ENCODE measurements at places on chromosomes 7 and 10.

DNA sequence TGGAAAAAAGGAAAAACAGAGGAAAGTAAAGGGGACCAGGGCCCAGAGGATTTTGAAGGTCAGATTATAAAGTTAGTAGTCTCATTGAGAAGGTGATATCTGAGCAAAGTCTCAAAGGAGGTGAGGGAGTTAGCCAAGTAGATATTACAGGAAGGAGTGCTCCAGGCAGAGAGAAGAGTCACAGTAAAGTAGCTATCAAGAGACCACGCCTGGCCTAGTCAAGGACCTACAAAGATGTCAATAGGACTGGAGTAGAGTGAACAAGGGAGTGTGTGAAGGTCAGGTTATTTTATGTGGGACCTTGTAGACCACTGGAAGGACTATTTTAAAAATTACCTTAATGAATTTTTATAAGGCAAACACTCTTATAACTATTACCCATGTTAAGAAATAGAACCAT is 64.8 kb downstream of the TPST1 start:
- no peak for DNase-seq

GRCh38 chr7:7183061-7183837 is 905 bp downstream of the C1GALT1 start:
- peak; percentile 19 for DNase-seq

DNA sequence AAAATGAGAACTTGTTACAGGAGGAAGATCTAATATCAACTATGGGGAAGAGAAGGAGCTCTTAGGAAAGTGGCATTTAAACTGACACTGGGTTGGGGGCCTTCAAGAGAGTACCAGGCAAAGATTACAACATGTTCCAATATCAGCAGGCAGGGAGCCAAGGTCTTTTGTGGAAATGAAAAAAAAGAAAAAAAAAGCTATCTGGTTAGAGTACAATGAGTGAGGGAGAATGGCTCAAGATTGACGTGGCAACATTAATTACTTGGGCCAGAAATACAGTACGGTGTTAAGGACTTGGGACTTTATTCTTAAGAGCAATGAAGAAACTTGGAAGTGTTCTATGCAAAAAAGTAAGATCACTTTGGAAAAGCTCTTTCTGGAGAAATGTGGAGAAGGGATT is 132.3 kb upstream of the CDK1 start:
- DNase-seq = no peak

DNA sequence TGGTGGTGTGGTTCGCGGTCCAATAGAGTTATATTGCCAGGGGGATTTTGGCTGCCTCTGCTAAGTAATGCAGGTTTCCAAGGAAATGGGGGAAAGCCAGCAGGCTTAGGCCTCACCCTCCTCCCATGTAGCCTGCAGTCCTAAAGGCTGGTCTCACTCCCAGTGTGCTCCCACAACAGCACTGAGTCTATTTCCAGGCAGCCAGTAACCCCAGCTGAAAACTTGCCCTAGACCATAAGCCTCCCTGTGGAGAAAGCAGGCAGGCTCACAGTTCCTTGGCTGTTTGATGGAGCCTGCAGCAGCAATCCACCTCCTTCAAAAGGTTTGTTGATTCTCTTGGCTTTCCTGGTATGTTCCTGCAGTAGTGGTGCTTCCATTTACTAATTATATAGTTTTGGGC is 220.0 kb upstream of the ZNF804B start:
- no peak for DNase-seq

- no peak for DNase-seq
Observed at GRCh38 chr7:129343099-129343700, 91.0 kb upstream of the STRIP2 start.

GRCh38 chr7:100483090-100483721 is 521 bp upstream of the NYAP1 start:
- DNase-seq = peak; percentile 75

DNA sequence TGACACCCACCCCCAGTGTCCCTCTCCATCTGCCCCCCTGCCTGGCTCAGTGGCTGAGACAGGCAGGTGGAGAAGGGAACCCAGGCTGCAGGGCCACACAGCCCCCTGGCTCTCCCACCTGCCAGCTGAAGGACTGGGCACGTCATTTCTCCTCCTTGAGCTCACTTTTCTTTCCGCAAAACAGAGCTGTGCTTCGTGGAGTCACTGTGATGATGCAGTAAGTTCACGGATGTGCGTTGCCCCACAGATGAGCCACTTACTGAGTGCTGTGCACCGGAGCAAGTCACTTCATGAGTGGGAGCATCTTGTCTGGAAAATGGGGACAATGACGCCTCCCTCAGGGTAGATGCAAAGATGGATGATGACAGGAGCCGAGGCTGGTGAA is 2.7 kb downstream of the OPN4 start:
- DNase-seq = no peak

- DNase-seq = no peak
Observed at GRCh38 chr10:124827474-124827873, 25.9 kb downstream of the ABRAXAS2 start.

- DNase-seq = no peak
Observed at GRCh38 chr10:101588879-101589278, 758 bp downstream of the DPCD start.

DNA sequence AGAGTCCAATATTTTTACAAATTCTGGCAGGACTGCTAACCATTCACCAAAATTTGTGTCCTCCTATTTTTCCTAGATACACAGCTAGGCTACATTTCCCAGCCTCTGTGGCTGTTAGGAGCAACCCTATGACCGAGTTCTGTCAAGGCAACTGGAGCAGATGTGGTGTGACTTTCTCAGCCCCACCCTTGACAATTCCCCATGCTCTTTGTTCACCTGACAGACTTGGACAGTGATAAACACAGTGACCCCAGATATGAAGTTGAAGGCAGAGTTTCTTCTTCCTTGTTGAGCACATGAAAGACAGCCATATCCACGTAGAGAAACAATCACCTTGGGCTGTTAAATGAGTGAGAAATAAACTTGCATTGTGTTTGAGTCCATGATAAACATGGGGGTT is 1162.1 kb downstream of the SORCS3 start:
- no peak for DNase-seq

DNA sequence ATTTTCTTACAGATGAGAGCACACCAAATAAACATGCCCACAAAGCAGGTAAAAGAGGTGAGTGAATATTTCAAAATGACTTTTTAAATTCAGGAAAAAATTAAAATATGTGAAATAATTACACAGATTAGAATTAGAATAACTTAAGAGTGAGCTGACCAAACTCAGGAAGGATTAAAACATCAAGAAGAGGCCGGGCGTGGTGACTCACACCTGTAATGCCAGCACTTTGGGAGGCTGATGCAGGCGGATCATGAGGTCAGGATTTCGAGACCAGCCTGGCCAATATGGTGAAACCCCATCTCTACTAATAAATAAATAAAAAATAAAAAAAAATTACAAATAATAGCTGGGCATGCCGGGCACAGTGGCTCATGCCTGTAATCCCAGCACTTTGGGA is 140.1 kb downstream of the REEP3 start:
- no peak for DNase-seq

DNA sequence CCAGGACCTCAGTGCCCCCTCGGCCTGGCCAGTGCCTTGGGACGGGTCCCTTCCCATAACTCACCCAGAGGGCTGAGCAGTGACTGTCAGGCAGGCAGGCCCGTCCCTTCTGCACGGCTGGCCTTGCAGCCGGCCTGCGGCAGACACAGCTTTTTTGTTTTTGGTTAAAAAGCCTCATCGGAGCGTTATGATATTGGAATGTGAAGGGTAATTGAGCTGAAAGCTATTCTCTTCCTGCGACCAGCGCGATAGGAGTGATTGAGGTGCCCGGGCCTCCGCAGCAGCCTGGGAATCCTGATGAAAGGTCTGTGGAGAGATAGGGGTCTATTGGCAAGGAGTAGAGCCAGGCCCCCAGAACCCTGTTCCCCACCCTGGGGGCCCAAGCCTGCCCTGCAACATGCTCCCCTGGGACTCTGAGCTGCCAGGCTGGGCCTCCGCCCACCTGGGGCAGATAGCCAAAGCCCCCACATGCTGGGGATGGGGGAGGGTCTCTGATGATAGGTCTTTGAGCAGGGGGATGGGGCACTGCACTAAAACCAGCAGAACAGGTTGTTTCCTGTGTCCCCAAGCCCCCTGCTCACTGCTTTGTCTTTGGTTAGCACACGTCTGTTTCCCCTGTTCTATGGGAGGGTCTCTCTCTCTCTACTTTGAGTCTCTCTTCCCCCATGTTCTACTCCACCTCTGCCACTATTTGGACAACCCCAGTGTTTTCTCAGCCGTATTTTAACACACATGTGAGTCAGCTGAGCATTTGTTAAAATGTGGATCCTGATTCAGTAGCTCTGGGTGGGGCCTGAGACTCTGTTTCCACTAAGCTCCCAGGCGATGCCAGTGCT is 131.9 kb downstream of the CDH23 start:
- DNase-seq = no peak

DNA sequence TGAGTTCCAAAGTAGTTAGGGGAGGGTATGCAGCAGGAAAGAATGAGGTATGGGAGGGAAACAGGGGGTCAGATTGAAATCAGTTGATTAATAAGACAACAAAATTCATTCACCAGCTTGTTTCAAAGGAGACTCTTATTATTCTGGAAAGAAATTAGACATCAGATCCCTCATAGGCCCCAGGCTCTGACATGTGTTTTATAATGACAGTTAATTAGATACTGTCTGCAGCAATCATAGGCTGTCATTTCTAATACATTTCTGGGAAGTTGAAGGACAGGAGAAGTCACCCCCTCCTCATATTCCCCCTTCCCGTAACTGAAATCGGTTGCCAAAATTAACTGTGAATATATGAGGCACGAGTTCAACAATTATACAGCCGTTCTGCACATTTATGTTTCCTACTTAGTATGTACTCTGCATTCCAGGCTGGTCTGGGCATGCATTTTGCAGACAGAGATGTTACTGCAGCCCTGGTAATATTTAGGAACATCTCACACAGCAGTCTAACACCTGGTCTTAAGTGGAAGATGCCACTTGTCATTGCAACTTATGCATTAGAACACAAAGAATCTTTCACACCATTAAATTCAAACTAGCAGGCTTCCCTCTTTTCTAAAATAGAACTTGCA is 355.2 kb upstream of the LRGUK start:
- DNase-seq = no peak

DNA sequence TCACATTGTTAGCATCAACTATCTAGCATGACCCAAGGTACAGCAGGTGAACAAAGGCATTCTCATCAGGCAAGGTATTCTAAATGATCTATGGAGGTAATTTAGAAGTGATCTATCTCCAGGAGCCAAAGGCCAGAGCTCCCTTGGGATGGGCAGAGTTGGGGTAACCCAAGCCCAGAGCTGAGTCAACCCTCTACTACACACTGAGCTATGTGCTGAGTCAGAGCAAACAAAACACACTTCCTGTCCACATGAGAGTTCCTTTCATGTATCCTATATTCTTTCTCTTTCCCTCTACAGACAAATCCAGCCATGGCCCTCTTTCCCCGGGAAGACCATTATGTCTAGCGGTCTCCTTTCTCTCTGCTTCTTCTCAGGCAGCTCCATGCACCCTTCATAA is 68.2 kb upstream of the AGK start:
- DNase-seq = no peak

- DNase-seq = no peak
Observed at GRCh38 chr10:43209651-43210141, 57.2 kb downstream of the RASGEF1A start.

DNA sequence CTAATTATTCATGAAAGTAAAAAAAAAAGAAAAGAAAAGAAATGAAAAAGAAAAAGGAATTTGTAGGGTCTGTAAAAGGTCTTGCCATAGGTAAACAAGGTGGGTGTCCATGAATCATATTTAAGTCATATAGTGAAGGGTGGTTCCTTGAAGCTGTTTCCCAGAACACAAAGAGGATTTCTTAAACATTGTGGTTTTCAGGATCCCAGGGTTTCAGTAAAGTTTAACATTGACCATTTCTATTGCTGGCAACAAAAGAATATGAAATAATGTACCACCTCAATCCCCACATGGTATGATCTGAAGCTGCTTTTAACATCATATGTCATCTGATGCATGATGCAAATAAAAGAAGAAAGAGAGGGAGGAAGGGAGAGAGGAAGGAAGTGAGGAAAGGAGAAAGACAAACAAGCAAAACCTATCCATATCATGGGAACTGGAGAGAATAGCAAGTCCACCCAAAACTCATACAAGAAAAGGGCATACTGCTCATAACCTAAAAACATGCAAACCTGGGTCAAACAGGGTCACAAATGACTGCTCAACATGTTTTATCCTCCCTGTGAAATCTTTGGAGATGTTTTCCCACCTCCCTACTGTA is 663.5 kb downstream of the SORCS1 start:
- no peak for DNase-seq

DNA sequence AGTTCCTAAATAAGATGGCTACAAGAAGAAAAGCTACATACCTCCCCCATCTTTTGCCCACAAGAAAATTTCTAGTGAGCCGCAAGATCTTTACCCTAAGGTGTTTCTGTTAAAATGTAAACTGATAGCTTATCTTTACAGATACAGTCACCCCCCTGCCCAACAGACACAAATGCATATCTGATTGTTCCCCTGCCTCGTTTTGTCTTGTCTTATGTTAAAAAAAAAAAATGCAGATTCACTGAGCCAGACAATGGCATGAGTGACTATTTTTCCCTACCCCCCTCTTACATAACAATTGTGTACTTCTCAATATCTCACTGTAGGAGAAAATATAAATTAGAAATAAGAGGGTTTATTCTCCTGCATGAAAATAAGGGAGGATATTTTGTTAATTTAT is 8.5 kb downstream of the ZNF138 start:
- DNase-seq = no peak

GRCh38 chr10:4397337-4397736 is 428.7 kb upstream of the AKR1E2 start:
- no peak for DNase-seq

GRCh38 chr7:147089608-147090007 is 973.0 kb downstream of the CNTNAP2 start:
- DNase-seq = no peak

- DNase-seq = no peak
Observed at GRCh38 chr10:10165415-10165814, 852.3 kb upstream of the CELF2 start.

DNA sequence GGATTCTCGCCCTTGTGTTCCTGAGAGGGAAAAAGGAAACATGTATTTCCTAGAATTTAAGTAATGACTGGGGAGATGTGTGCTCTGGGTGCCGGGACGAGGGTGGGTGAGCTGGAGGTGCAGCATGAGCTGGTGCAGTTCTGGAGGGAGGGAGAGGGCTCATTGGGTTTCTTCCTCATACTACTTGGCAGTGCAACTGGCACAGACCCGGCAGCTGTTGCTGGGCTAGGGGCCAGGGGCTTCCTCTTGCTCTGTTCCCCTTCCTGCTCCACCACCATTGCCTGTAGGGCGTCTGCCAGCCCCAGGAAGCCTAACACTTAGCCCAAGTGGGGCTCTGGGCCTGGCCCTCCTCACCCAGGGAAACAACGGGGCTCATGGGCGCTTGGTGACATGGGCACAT is 5.9 kb downstream of the RET start:
- no peak for DNase-seq

DNA sequence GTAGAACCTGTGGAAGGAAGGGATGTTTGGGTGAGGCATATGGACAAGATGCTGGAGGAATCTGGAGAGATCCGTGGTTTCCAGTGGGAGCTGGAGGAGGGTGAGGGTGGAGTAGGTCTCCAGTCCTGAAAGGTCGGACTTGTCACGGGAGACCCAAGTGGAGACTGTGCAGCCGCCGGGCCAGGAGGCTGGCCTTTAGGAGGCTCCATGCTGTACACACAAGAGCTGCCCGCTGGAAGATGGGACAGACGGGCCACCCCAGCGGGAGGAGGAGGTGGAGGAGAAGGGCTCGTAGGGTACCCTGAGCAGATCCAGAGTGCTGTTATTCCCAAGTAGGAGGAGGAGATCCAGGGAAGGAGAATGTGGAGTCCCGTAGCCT is 106.7 kb downstream of the NKX6-2 start:
- no peak for DNase-seq

- no peak for DNase-seq
Observed at GRCh38 chr10:110088367-110089104, 80.8 kb downstream of the ADD3 start.

- DNase-seq = no peak
Observed at GRCh38 chr10:1063232-1063865, 7.2 kb downstream of the WDR37 start.
